ENCODE measurements at places on chromosomes 4 and X.

GRCh38 chr4:80094191-80094590 lies 21.2 kb upstream of the ANTXR2 start:
- no peak for DNase-seq

DNA sequence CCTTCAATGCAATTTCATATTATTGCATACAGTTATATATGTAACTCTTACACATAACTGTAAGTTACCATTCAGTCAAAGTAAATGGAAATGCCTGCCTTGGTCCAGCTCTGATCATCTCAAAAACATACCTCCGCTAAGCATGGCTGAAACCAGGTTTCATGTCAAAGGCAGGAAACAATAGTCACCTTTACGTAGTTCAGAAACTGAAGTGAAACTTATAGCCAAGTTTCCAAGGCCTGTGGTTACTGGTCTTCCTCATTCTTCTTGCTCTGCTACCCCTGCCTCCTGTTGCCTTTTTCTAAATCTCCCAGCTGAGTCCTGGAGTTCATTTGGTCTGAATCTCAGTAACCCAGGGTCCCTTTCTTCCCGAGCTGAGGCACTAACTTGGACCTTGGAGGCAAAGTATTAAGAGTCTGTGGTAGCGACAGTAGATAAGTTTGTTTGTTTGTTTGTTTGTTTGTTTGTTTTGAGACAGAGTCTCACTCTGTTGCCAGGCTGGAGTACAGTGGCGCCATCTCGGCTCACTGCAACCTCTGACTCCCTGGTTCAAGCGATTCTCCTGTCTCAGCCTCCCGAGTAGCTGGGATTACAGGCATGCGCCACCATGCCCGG lies 30.8 kb downstream of the DAPP1 start:
- DNase-seq, result no peak

DNA sequence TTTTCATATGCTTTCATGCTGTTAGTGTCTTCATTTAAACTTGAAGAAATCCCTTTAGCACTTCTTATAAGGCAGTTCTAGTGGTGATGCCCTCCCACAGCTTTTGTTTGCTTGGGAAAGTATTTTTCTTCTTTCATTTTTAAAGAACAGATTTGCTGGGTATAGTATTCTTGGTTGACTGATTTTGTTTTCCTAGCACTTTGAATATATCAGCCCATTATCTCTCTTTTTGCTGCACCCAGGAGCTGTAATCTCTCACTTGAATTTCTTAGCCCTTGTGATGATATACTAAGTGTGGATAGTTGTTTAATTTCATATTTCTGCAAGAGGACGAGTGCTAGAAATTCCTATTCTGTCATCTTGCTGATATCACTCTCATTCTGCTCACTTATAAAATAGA lies 283.7 kb downstream of the GPAT3 start:
- no peak for DNase-seq

DNA sequence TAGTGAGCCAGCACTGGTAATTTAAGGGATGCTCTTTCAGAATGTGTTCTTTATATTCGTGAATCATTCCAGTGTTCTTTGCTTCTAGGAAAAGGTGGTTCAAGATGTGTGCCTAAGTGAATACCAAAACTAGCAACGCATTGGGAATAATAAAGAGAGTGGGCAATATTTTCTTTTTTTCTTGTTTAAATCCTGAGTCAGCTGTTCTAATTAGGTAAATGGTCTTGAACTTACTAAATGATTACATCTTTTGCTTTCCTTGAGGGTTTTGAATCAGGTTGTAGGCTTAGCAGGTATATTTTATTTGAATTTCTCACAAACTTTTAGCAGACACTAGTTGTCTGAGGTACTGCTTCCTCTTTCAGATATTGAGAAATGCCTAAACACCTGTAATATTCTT lies 29.5 kb downstream of the ENPEP start:
- DNase-seq, result no peak

DNA sequence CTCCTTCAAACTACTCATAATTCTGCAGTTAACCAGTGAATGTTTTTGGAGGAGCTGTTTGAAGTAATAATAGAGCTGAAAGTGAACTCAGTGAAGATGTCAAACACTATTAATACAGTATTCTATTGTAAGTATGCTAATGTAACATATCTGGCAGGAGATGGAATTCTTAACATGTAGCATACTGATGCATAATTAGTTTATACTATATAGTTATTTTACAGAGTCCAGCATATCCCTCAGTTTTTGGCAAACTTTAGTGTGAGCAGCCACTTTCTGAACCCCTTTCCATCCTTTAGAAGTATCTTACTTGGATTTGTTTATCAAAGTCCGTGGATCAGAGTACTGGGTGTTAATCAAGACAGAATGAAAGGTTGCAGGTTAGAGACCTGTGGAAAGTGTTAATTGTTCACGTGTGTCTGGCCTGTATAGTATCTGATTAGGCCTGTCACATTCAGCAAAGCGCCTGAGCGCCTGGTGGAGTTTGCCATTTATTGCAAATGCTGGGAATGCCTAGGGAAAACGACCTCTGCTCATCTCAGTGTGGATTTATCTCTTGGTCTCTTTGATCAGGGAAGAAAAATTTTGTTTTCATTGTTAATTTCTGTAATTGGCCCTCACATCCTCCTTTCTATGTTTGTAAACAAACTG lies 251.7 kb upstream of the MAD2L1 start:
- no peak for DNase-seq

All from stimulated activated CD8-positive, alpha-beta memory T cell treated with anti-CD3 and anti-CD28 coated beads, Interleukin-15, amount 100 ng/mL, for 1 hour (primary cell).